ENCODE measurements at places on chromosomes 6 and 20.
A peak's percentile ranks its signal among the peaks of the same experiment; 100 is the strongest.

DNA sequence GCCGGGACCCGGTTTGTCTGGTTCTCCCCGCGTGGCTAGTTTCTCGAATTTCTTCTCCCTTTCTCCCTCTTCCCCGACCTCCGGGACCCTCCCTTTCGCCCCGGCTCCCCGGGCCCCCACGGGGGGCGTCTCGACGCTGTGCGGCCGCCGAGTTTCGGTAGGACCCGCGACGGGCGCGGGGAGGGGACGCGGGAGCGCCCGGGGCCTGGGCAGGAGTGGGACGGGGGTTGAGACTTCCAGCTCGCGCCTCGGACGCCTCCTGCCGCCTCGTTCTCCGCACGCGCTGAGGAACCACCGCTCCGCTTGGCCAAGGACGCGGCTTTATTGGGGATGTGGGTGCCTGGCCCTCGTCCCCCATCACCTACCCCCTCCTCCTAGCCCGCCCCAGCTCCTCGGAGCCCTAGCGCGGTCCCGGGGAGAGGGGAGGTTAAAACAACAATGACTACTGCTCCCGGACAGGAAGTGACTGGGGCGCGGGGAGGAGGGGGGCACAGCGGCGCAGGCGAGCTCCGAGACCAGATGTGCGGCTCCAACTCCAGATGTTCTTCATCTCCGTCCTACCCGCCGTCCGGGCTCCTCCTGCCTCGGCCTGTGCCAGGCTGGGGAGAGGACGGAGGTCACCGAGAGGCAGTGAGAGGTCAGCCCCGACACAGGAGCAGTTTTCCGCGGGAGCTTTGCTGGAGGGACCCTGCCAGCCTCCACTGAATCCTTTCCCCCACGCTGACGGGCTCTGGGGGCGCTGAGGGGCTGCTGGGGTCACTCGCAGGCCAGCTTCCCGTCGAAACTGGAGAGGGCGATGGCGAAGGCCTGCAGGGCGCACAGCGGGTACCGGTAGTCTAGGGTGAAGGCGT is 917 bp upstream of the TEAD3 start:
- no peak for DNase-seq

GRCh38 chr6:139841794-139842215 is 467.4 kb upstream of the CITED2 start:
- no peak for DNase-seq

DNA sequence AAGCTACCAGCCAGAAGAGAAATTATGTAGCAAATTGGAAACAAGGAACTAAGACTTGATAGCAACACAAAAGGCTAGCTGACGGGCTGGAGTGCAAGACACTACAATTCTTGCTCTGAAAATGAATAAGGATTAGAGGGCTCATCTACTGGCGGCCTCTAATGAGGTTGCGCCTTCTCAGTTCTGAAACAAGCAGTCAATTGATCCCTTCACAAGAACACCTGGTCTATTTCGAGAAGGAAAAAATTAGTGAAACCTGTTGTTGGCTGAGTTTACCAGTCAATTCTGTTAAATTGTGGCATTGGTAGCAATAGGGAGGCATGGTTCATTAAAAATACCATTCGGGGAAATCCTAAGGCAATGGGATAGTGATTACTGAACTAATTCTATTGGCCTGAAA is 74.8 kb upstream of the JARID2 start:
- DNase-seq, result no peak

GRCh38 chr6:38495922-38496635 is 143.7 kb downstream of the BTBD9 start:
- no peak for DNase-seq

DNA sequence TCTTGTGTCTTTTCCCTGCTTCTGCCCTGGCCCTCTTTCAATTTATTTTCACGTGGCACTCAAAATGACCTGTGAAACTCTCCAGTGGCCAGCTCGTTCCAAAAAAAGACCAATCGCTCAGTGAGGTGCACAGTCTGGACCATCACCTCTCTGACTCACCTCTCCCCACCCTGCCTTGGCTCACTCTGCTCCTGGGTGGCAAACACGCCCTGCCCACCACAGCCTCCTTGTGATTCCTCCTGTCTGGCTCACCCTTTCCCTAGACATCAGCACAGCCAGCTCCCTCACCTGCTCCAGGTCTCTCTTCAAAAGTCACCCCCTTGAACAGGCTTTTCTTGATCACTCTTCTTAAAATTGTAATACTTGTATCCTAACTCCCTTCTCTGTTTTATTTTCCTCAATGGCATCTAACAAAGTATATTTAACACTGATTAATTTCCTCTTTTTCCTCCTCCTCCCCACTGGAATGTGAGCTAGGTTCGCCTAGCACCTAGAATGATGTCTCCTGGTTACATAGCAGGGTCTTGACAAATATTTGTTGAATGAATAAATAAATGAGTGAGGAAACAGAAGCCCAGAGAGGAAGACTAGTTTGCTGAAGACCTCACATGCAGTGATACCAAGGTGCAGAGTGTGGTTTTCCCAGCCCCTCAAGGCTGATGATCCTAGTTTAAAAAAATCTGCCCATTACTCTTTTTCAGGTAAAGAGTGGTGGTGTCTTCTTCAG is 109.0 kb downstream of the GJA10 start:
- no peak for DNase-seq

- DNase-seq, result no peak
These were observed 197.0 kb downstream of the SIM1 start for GRCh38 chr6:100267721-100268123.

- DNase-seq, result no peak
These were observed 38.5 kb downstream of the PXDC1 start for GRCh38 chr6:3712827-3713665.

GRCh38 chr6:56551409-56552120 is 91.1 kb downstream of the DST start:
- DNase-seq, result no peak

GRCh38 chr6:152189736-152190135 is 382.3 kb downstream of the ESR1 start:
- DNase-seq, result no peak

GRCh38 chr20:61260905-61261304 is 8.8 kb downstream of the CDH4 start:
- no peak for DNase-seq

GRCh38 chr6:15713325-15713724 is 50.5 kb upstream of the DTNBP1 start:
- no peak for DNase-seq

DNA sequence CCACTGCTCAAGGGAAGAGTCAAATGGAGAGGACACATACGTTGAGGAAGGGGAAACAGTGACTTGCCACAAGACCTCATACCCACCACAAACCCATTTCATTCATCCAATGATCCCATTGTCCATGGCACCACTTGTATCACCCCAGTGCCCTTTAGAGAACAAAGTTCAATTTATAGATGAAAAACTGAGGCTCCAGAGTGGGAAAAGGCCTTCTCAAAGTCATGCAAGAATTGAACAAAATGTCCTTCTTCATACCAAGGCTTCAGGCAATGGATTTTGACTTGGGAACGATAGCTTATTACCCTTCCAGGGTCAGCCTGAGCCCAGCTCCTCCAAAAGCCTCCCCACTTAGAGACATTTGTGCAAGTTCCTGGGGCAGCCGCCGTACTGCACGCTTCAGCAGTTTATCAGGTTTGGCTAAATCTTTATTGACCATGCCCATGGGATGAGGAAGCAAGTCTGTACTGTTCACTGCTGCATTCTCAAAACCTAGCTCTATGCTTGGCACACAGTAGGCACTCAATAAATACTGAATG is 47.3 kb upstream of the MRPS10 start:
- DNase-seq, result no peak

DNA sequence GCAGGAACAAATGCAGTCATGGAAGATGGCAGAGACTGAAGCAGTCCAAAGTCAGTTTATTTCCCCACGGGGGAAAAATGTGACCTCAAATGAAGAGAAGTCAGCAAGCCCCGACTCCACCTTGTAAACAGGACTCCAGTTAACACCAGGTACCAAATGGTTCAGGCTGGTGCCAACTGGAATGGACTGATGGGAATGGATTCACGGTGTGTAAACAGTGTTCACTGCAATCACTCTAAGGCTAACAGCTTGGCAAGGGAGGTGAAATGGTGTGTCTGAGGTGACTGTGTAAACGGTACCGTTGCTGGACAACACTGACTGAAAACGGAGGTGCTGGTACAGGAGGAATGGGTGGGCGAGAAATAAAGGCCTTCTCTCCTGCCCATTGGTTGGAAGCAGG is 12.0 kb downstream of the PLAGL2 start:
- no peak for DNase-seq

DNA sequence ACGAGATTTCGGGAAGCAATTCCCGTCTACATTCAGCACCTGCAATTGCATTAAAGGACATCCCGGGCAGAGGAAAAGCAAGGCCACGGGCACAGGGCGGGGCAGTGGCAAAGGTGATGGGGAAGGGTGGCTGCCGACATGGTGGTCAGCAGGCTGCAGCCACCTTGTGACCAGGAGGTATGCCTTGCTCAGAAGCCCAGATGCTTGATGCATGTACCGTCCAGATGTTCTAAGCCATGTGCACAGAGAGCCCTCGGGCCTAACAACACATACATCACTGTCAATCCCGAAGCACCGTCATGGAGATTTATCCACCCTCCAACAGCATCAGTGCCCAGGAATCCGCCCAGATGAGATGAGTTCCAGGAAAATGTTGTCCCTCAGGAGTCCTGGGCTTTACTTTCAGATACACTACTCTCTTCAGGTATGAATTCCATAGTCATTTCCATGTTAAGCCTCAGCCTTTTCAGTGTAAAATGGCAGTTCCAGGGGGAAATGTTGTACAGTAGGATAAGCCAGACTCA is 77.8 kb upstream of the FRMD1 start:
- no peak for DNase-seq

DNA sequence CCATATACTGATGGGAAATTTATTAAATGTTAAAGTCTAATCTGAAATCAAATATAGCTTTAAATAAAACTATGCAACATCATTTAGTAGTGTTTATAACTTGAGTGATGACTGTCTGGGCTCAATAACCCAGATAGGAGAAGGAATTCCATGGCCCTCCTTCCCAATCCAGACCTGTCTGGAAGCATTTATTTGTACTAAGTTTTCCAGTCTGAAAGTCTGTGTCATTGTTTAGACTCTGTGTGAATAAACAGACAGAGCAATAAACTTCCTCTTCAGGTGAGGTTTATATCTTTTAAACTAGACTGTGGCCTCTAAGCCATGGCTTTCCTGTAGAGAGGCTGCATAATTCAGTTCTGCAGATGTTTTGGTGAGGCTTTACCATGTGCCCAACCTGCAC is 176.4 kb downstream of the SOX4 start:
- DNase-seq, result no peak

DNA sequence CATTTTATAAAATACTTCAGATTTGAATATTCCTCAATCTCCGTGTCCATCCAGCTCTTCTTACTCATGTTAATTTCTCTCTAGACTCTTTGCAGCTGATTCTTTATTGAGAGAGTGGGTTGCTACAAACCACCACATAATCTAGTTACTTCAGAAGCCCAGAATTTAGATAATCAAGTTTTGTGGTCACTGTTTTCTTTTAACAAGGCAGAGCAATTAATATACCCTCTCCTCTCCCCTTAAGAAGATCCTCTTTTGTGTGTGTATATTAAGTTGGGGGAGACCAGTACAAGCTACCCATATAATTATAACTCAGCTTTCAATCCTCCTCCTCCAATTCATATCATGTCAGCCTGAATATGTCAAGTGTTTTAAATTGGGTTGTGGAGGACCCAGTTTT is 95.1 kb downstream of the IRAK1BP1 start:
- no peak for DNase-seq

- no peak for DNase-seq
These were observed 21.0 kb downstream of the OGFRL1 start for GRCh38 chr6:71309656-71310055.

GRCh38 chr20:5602346-5602745 is 147.9 kb upstream of the SHLD1 start:
- no peak for DNase-seq

DNA sequence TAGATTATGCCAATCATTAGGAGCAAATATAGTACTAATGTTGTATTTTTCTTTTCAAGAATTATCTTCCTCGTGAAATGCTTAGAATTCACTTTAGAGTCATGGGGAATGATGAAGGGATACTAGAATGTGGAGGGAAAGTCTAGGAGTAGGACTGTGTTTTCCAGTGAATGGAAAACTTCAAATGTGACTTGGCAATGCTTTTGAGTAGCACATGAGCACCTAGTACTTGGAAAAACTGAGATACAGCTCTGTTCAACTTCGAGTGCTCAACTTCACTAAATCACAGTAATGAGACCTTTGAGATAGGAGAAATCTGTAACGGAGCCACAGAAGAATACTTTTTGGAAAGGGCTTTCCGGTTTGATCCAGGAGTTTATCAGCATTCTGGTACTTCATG is 272.9 kb downstream of the ZFAND3 start:
- no peak for DNase-seq

DNA sequence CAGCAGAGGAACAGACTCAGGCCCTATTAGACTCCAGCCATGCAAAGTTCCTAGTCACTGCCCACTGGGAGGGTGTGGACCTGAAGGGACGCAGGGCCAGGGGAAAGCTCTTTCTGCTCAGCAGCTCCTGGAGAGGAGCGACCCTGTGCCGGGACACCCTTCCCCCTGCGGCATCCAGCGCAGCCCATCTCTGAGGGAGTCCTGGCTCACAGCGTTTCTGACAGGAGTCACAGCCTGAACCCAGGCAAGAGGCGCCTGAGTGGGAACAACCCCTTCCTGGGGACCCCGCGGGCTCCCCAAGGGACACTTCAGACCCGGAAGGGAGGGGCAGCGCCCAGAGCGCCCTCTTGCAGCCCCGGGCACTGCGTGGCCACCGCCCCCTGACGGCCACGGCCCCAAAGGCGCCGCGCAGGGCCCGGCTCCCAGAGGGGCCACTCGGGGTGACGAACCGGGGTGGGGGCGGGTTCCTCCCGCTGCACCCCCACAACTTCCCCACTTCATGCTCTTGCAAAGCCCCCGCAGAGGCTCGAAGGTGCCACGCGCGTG is 862 bp downstream of the UCKL1 start:
- no peak for DNase-seq

DNA sequence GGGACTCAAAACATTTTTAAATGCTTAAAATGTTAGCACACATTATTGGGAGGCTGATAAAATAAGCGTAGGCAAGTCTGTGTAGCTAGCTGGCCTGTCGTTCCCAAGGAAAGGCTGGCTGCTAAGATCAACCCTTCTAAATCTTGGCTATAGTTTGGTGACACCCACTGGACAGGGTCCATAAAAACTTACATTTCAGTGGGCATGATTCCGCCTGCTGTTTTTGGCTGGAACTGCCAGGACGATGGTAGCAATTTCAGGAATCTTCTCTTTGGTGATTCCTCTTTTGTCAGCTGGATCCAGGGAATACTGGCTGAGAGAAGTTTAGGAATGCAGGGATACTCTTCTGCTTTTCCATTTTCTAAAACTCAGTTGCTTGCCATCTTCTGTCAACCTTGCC is 162.2 kb downstream of the NKAIN2 start:
- DNase-seq, result peak; percentile 15

- DNase-seq, result no peak
These were observed 491.0 kb downstream of the NKAIN2 start for GRCh38 chr6:124294574-124295200.

DNA sequence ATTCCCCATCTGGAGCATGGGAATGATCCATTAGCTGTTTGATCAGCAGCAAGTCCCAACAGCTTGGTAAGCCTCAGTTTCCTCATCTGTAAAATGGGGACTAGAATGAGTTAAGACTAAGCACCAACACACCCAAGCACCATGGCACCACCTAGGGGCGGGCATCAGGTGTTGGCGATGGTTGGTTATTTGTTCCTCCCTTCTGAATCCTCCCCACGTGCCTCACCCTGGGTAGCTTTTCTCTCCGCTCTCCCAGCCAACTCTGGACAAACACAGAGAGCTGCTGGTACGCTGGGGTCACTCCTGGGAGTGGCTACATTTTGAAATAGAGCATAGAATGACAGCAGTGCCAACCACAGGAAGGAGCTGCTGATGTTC is 13.3 kb upstream of the ITPR3 start:
- no peak for DNase-seq

GRCh38 chr20:46420878-46421277 is 14.5 kb upstream of the ELMO2 start:
- DNase-seq, result no peak

Data from DMS 273 treated with DMSO at 0.1 percent for 48 hours (cell line).